Stimulated activated CD8-positive, alpha-beta memory T cell treated with anti-CD3 and anti-CD28 coated beads, Interleukin-2, amount 100 ng/mL, for 1 hour (primary cell): ENCODE measurements at places on chromosomes 4 and X.

DNA sequence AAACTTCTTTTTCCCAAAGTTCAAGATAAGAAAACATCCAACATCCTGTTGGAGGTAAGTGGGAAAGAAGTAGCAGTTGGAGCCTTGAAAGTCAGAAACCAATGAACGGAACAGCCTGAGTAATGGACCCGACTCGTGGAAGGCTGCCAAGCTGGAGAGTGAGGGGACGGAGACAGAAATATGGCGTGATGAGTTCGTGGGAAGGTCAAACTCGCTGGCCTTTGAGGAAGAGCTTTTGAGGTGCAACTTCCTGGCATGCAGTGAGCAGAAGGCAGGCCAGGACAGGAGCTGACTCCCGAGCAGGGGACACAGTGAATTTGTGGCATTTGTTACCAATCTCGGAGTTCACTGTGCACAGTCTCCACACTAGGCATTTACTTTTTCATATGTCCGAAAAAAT is 1.0 kb upstream of the TRIML1 start:
- DNase-seq = no peak

GRCh38 chr4:26069218-26069617 is 155.2 kb downstream of the SMIM20 start:
- DNase-seq = no peak

DNA sequence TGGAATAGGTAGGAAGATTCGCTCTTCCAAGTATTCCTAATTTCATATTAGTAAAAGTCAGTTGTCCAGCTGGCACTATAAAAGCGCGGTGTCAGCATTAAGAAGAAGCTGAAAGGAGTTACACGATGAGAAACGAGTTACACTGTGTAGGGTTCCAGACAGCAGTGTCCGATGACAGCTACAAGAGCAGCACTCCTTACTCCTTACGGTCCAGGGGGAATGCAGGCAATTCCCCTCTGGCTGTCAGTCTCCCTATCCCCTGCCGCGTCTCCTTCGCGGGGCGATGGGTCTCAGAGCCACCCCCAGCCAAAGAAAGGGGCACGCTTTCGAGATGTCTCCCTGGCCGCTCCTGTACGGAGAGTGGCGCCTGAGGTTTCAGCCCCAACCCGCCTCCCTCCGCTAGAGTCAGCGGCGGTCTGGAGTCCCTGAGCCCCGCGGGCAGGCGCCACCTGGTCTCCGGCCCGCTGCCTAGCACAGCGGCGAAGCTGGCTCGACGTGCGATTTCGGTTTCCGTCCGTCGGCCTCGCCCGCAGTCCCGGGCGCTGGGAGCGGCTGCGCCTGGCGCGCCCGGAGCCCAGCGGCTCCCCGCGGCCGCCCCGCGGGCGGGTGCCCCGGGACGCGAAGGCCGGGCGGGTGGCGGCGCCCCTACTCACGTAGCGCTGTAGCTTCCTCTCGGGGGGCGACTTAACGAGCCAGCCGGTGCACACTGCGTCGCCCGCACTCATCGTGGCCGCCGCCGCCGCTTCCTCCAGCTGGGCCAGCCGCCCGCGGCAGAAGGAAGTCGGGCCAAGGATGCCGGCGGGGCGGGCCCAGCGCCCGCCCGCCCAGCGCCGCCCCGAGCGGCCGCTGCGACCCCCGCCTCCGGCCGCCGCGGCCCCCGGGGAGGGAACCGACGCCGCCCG is at the start of gene GAB3:
Gene GAB3 (minus strand): TSS at position 777 of the 902 bp plus-strand sequence. CDS start 52 bp downstream, at position 725.
- no peak for DNase-seq

DNA sequence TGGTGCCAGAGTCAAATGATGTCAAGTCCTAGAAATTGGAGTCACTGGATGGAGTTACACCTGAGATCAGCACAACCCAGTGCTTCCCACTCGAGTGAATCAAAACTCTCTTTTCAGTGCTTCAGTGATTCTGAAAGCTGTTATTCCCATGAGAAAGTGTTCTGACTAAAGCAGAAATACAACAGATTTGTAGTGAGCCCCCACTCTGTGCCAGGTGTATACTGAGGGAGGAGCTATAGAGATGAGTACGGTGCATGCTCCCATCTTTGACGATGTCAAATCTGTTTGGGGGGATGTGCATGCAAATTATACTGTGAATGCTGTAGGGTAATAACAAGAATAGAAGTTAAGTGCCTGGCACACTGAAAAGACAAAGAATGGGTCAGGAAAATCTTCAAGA is 330.2 kb downstream of the HS3ST1 start:
- no peak for DNase-seq

DNA sequence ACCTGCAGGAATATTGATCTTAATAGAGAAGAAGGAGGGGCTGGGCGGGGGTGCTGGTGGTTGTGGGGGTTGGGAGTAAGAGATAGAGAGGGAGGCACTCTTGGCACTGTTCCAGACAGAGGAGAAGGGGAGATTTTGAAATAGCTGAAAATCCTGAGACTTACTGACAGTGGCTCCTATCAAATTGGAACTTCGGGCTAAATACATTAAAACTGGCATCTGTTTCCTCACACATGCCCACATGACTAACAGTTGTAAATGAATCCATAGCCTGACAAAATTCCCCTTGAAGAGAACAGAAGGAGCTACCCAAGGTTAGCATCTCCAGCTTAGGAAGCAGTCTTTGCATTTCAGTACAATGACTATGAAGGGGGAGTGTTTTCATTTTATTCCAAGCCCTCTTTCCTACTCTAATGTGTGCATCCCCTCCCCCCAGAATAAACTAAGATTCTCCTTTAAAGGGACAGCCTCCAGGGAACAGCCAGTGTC is 1.4 kb downstream of the DCX start:
- DNase-seq = no peak

- DNase-seq = no peak
These were observed 27.1 kb upstream of the TAPT1 start for GRCh38 chr4:16253127-16253960.

- DNase-seq = no peak
These were observed 10.7 kb upstream of the SPCS3 start for GRCh38 chr4:176309046-176309445.

DNA sequence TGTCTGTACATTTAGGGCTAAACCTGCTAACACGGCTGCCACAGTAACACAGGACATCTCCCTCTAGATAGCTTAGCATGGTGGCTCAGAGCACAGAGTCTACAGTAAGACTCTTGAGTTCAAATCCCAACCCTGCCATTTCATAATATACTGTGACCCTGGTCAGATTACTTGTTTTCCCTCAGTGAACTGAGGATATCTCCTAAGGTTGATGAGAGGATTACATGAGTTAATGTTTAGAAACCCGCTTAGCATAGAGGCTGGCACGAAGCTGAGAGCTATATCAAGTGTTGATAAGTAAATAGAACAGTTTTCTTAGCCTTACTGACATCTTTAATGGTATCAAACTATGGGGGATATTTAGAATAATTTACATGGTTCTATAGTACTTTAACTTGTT is 37.2 kb downstream of the CASP3 start:
- DNase-seq = no peak

- DNase-seq = no peak
These were observed 564 bp downstream of the FAM149A start for GRCh38 chr4:186104890-186105646.

DNA sequence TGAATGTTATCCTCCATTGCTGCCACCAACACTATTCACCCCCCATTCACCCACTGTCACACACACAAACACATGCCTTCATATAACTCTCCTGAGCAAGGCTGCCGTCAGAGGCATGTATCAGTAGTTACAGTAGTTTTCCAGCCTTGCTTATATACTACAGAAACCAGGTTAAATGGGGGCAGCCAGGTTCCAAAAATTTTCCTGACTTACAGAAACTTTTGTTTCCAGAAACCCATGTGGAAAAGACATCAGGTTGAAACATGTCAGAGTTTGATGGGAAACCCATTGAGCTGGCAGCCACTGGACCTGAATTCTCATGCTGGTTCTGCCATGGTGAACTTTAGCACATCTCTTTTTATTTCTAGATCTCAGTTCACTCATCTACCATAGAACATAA is 64.0 kb downstream of the COX18 start:
- DNase-seq = no peak

DNA sequence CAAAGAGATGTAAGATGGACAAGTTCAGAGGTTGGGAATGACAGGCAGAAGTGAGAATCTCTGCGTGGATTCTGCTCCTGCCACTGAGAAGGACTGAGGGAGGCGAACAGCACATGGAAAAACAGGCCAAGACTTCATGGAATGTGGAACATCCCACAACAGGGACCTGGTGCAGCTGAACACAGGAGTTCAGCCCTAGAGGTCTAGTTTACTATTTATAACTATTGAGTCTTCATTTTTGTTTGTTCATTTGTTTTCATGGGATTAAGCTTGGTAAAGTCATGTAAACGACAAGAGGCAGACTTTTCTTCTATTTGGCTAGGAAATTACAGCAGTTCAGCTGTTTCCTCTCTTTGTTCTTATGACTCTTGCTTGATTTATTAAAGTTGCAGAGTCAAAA is 234.5 kb downstream of the MAML3 start:
- no peak for DNase-seq

- no peak for DNase-seq
These were observed 586.5 kb upstream of the FTHL17 start for GRCh38 chrX:31658360-31658759.

DNA sequence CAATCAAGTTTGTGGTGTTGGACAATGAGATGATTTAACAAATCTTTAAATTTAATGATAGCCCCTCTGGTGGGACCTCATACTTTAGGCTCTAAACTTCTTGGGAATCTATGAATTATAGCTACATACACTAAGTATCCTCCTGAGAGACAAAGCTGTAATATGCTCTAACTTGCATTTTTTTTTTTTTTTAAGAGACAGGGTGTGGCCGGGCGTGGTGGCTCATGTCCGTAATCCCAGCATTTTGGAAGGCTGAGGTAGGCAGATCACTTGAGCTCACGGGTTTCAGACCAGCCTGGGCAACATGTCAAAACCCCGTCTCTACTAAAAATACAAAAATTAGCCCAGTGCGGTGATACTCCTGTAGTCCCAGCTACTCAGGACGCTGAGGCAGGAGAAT is 23.3 kb upstream of the COQ2 start:
- no peak for DNase-seq
